ENCODE measurements at places on chromosomes 13 and 19.

DNA sequence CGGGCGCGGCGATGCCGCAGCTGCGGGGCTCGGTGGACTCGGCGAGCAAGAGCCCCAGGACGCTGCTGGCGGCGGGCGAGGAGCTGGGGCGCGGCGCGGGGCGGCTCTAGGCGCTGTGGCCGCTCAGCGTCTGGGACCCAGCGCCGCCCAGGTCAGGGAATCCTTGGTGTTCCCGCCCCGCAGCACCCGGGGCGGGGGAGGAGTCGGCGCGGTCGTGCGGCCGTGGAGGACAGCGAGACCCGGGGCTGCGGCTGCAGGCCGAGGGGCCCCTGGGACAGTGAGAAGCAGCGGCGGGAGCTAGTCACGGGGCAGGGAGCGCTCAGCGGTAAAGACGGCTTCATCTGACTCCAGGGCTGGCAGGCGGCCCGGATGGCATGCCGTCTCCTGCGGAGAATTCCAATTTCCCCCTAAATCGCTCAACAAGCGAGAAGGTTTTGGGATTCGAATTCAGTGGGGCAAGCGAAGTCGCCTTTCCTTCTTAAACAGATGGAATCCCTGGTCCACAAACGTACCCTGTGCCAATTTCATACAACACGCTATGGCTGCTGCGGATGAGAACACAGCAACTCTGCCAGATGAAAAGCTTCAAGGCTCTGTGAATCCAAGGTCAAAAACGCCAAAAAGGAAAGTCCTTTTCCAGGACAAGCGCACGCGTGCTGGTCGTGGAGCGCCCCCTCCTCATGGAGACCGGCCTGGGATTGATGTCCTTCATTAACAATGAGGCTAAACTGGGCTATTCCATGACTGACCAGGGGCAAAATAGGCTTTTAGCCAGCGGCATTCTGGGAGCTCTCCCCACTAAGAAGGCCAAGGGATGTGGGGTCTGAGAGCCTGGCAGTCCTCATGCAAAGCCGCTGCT is 4.2 kb upstream of the ZSCAN4 start:
- DNase-seq: no peak

- no peak for DNase-seq
Observed at GRCh38 chr19:33640773-33641172, 19.0 kb downstream of the CHST8 start.

DNA sequence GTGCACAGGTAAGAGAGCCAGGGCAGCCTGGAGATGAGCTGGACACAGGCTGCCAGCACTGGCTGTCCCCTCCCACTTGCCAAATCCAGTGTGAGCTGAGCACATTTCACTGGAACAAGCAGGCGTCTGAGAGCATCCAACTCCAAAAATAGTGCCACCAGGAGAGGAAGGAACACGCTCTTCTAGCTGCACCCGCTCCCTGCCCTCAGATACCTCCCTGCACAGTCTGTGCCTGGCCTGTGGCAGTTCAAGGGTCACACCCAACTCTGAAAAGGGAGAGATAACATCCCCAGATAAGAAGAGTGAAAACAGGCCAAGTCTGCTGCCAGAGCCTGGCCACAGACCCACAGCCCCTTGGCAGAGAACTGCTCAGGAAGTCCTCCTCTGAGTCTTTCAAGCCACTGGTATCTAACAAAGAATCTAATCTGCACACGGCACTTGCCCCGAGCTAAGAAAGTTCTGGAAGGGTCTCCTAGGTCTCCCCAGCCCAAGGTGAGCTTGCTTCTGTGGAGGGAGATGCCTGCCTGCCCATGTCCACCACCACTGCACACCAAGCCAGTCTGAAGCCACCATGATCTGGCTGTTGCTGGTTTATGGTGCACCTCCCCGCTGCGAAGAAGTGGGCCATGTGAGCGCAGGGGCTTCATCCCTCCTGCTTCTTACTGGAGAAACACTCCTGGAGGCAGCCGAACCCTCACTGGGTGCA is 14.7 kb downstream of the ELL start:
- peak; percentile 59 for DNase-seq

- no peak for DNase-seq
Observed at GRCh38 chr13:90726375-90726774, 621.1 kb upstream of the MIR17HG start.

GRCh38 chr13:80873589-80873988 is 532.7 kb upstream of the SPRY2 start:
- DNase-seq: no peak

- no peak for DNase-seq
Observed at GRCh38 chr13:96460609-96461008, 370.7 kb downstream of the HS6ST3 start.

DNA sequence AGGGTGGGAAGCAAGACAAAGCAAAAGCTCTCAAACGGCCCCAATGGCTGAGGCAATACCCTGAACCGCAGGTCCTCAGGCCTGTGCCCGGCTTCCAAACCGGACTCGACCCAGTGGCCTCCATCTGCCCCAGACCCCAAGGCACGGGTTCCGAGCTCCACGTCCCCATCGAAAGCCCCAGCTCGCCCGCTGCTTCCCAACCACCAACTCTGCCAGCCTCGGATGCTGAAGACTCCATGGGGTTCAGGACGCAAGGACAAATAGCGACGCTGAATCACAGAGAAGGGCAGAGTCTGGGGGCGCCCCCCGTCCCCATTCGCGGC is 559 bp downstream of the POLR2E start:
- no peak for DNase-seq

GRCh38 chr13:97226013-97226412 is 3.9 kb downstream of the MBNL2 start:
- DNase-seq: no peak

DNA sequence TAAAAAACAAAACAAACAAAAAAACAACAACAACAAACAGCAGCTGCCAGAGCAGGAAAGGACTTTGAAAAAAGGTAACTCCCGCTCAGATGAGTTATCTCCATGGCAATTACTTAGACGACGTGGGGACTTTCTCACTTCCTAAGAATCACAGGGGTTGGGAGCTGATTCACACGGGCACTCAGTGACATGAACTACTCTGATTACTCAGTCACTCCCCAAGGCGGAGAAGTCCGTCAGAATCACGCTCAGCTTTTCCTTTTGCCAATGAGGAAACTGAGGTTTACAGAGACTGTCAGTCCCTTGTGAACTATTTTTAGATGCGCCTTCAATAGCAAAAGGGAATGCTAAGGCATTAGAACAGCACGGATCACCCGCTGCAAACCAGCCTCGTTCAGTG is 32.3 kb upstream of the MATK start:
- no peak for DNase-seq

DNA sequence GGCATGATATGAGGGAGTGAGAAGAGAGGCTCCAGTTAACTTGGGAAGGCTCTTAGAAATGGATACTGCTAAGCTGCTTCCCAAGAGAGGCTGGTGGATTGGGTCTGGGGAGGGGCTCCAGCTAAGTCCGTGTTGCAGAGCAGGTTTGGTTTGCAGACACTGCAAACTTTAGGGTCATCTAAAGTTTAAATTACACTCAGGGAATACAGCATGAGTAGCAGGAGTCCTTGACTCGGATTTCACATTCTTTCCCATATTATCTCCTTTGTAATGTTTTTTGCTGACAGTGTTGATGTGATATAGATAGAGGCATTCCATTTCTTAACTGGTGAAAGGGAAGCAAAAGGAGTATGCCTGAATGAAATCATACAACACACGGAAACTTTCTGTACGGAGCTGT is 31.9 kb downstream of the SGCG start:
- DNase-seq: no peak

GRCh38 chr13:110309661-110310524 is 2.8 kb downstream of the COL4A2 start:
- DNase-seq: no peak

Measured in CD8-positive, alpha-beta memory T cell (primary cell).